HS-5 (cell line): ENCODE measurements at places on chromosomes 4 and X.

- no peak for DNase-seq
Measured at GRCh38 chrX:2627272-2627867, 63.7 kb upstream of the CD99 start.

DNA sequence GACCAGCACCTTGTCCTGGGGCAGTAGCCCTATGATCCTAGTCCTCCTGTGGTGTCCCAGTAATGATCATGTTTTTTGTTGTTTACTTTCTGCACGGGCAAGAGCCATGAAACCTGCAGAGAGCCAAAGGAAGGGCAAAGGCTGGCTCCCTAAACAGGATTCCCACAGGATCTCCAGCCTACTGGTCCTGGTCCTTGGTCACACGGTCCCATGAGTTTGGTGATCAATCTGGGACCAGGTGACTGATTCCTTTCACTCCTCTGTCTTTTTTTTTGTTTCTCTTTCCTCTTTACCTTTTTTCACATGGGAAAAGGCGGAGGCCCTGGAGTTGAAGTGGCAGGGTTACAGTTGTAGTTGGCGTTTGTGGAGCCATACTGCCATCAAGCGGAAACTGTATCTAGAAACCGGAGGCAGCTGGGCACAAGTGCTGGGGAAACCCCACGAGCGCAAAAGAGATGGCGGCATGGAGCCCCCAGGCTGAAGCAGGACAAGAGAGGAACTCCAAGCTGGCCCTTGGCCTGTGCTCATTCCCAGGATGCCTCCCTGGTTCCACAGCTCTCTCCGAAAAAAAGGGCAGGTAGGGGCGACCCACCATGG is 34.6 kb downstream of the NBDY start:
- no peak for DNase-seq

GRCh38 chr4:143019351-143019750 is 165.4 kb upstream of the USP38 start:
- DNase-seq = no peak

GRCh38 chr4:16659694-16660093 is 238.8 kb downstream of the LDB2 start:
- DNase-seq = no peak

- DNase-seq = no peak
Measured at GRCh38 chr4:170015285-170015684, 10.9 kb downstream of the MFAP3L start.

DNA sequence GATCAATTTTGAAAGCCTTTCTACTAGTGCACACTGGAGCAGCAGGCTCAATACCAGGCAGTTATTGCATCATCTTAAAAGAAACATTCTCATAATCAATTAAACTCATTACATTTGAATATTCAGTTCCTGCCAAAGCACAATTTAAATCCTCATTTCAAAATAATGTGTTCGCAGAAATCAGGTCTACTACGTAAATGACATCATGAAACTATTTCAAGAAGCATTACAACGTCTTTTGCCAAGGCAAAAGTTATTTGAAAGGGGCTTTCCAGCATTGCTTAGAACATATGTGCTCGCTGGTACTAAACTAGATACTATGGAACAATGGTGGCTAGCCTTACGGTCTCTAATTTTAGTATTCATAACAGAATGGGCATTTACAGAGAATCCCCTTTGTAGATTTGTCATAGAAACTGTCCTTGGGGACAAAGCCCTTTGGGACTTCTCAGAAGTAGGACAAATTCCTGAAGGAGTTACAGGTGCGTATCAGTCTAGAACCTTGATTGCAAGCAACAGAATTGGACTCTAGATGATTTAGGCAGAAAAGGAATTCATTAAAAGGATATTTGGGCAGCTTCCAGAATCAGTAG is 27.6 kb upstream of the HUWE1 start:
- DNase-seq = no peak

GRCh38 chr4:93396272-93396671 is 432.3 kb upstream of the ATOH1 start:
- DNase-seq = no peak

DNA sequence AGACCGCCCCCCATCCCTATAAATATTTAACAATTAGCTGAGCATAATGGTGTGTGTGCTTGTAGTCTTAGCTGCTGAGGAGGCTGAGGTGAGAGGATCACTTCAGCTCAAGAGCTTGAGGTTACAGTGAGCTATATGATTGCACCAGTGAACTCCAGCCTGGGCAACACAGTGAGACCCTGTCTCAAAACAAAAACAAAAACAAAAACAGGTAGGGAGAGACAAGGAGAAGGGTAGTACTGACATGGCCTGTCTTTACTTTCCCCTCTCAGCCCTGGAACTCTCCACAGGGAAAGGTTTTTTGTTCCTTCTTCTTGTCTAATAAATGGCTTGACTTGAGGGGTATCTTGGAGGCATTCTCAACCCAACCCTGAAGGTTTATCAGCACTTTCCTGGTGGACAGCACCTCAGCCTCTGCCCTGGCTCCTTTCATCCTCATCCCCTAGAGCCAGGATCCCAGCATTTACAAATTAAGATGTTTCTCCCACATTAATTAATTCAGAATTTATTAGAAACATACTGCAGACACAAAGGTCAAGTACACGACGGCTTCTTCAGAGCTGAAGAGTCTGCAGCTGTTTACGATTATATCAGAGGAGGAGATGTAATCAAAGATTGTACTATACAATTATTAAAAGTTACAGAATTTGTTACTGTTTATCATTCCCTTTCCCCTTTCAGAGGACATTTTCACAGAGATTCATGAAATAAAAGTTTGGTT is 131.8 kb downstream of the AFF1 start:
- no peak for DNase-seq

GRCh38 chr4:139392797-139393196 is 61.1 kb upstream of the RAB33B start:
- peak; percentile 9 for DNase-seq
